ENCODE measurements at places on chromosomes 4 and X. TPM values are rescaled to one million over a fixed set of nuclear protein-coding genes. Genes with fewer than 3 reads are reported as not detected.

SSX3 gene
- not detected for total RNA-seq

TMEM156 gene
- total RNA-seq: 5.9 TPM

ASMT gene
- not detected for total RNA-seq

HTRA3 gene
- total RNA-seq: 1.1 TPM

HTN1 gene
- total RNA-seq: not detected

TIMP1 gene
- 283 TPM for total RNA-seq

TAF9B gene
- 17.7 TPM for total RNA-seq

CLDN34 gene
- 0.13 TPM for total RNA-seq

AMBN gene
- not detected for total RNA-seq

POF1B gene
- not detected for total RNA-seq

ZFP42 gene
- 12.5 TPM for total RNA-seq

CYTL1 gene
- total RNA-seq: not detected

SMIM31 gene
- not detected for total RNA-seq

ODAPH gene
- total RNA-seq: not detected

CENPE gene
- total RNA-seq: 27.1 TPM

SCARB2 gene
- 67.4 TPM for total RNA-seq

WDR44 gene
- 5.6 TPM for total RNA-seq

NXF2B gene
- total RNA-seq: not detected

TRO gene
- 3.3 TPM for total RNA-seq

TEC gene
- 3.4 TPM for total RNA-seq

HSFX4 gene
- total RNA-seq: not detected

SLC9A7 gene
- total RNA-seq: 22.7 TPM

GRIPAP1 gene
- total RNA-seq: 49.3 TPM

CSN3 gene
- total RNA-seq: not detected

FAM9C gene
- total RNA-seq: not detected

CTSO gene
- 1.9 TPM for total RNA-seq

ZNF141 gene
- 9.1 TPM for total RNA-seq

BCLAF3 gene
- total RNA-seq: 4.7 TPM

SPANXA2 gene
- 48.0 TPM for total RNA-seq

SRP72 gene
- total RNA-seq: 138 TPM

Measured in A375 (cell line).